Posterior vena cava (tissue), 2 donors: ENCODE measurements at places on chromosomes 3 and 15. TPM values are rescaled to one million over a fixed set of nuclear protein-coding genes. Genes with fewer than 3 reads are reported as not detected.
A peak's percentile ranks its signal among the peaks of the same experiment; 100 is the strongest.

Gene CELF6
- total RNA-seq, result 1.6 TPM

Gene SCG5
- total RNA-seq, result 5.6 TPM

Gene KCNMB2
- not detected for total RNA-seq

Gene ARHGAP31
- 26.5 TPM for total RNA-seq

Gene DPPA2
- total RNA-seq, result not detected

Gene ADAMTS7
- 6.7 TPM for total RNA-seq

Gene ITIH1
- 2.6 TPM for total RNA-seq

Gene SAMMSON
- 0.28 TPM for total RNA-seq

Gene LRRC3B
- not detected for total RNA-seq

Gene B3GALNT1
- 12.7 TPM for total RNA-seq

Gene ATP13A4
- 0.33 TPM for total RNA-seq

Gene SCG3
- 0.14 TPM for total RNA-seq

DNA sequence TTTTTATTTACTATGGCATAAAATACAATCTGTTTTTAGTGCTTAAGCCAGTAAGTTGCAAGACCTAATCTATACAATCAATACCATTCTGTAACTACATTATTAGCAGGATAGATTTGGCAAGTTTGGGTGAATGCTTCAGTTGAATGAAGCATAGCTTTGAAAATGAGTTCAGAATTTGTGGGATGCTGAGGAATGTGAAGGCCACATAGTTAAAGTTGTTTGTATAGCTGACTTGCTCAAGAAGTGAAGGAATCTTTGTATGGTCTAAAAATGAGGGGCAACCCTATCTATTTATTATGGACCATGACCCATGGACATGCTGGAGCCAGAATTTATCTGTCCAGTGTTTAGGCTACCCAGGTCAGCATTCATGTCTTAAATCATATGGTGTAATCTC is 58.5 kb downstream of the CRYBG3 start:
- DNase-seq, result no peak

GRCh38 chr3:67123914-67124313 is 125.8 kb downstream of the KBTBD8 start:
- no peak for DNase-seq

DNA sequence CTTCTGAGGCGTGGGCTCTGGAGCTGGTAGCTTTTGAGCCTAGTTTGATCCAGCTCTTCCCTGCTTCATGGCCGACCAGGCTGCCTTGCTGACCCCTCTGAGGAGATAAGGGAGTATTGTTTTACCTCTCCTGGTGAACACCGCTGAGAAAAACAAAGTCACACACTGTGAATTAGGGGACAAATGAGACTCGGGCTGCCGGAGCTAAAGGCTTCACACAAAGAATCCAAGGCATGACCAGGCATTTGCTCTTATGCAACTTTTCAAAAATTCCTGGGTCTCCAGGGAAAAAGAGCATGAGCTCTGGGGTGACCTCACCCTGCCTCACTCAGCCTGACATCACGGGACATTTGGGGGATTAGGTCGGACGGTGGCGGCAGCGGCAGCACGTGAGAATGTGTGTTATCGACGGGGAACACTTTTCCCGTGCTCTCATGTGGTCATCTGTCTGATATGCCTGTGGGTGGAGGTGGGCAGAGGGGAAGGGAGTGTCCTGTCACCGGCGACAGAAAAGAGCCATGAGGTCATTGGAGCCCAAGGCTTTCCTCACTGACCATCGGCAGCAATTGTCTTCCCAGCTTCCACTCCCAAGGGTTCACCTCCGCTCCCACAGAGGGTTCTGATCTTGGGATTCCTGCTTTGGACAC is 61.0 kb downstream of the TMEM44 start:
- peak; percentile 90 for DNase-seq

DNA sequence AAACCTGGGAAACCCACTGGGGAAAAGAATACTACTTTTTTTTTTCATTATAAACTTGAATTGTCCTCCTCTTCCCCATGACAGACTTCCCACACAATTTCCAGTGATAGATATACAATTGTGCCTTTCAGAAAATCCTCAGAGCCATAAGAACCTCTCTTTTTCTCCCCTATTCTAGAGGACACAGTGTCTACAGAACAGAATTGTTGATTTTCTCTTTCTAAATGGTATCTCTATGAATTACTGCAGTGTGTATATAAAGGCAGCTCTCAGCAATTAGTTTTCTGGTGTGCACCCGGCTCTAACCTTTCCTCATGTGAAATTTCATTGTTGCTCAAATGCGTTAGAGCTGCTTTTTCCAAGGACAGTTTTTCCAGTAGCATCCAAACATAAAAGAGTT is 430.1 kb downstream of the TUSC7 start:
- no peak for DNase-seq

- no peak for DNase-seq
Measured at GRCh38 chr15:45715528-45715927, 80.7 kb downstream of the SQOR start.

DNA sequence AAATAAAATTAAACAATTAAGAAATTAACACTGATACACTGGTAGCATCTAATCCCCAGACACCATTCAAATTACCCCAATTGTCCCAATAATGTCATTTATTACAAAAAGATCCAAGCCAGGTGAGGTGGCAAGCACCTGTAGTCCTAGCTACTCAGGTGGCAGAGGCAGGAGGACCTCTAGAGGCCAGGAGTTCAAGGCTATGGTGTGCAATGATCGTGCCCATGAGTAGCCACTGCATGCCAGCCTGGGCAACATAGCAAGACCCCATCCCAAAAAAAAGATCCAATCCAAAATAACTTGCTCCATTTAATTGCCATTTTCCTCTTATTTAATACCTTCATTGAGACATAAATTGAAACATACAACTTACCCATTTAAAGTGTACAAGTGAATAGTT is 17.8 kb downstream of the CSTA start:
- DNase-seq, result no peak

DNA sequence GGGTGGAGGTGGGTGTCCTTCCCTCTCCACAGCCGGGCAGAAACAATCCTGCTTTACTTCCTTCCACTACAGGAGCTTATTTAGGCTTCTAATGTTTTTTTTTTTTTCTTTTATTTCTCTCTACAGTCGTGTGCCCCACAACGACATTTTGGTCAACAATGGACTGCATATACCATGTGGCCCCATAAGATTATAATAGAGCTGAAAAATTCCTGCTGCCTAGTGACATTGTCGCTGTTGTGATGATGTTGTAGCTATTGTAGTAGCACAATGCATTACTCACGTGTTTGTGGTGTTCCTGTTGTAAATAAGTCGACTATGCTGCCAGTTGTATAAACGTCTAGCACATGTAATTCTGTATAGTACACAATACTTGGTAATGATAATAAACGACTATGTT is 153.7 kb downstream of the IL20RB start:
- no peak for DNase-seq

DNA sequence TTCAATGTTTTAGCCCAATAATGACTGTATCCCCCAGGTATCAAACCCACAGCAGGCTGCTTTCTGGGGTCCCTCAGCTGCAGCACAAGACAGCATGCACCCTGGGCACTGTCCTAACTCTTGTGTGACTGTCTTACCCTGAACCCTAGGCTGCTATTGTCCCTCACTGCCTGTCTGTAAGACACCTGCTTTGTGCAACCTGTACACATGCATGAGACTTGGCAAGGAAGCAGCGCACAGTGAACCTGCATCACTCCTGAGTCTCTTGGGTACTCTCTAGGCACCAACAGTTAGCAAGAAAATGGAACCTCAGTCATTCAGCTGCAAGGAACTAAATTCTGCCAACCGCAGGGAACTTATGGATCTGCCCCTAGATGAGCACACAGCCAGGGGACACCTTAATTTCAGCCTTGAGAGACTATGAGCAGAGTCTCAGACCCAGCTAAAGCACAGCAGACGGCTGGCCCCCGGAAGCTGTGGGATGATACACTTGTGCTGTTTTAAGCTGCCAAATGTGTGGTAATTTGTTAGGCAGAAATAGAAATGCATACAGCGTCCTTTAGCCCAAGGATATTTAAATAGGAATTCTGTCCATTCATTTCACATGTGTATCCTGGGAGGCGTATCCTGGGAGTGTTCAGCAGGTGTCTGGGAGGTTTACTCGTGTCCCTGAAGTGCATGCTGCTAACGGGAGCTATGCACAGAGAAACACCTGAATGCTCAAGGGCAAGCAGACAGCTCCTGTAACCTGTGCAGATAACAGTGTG is 223.8 kb downstream of the KLF13 start:
- no peak for DNase-seq

GRCh38 chr3:120160050-120160449 is 65.8 kb upstream of the GSK3B start:
- peak; percentile 89 for DNase-seq

- DNase-seq, result no peak
Measured at GRCh38 chr3:168248383-168249204, 152.9 kb upstream of the GOLIM4 start.

GRCh38 chr15:50138391-50138790 is 19.4 kb upstream of the ATP8B4 start:
- no peak for DNase-seq

DNA sequence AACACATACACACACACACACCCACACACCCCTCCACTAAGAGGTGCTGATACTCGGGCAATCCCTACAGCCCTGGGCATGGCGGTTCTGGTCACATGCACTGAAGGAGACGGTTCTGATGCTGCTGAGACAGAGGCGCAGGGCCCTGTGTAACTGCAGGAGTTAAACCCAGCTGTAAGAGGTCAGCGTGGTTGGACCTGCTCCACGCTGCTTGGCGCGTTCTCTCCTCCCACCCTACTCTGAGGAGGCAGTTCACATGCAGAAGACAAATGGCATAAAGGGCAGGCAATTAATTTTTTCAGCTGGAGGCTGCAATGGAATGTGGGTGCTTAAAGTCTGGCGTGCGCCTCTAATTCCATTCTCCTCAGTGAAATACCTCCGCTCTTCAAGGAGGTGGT is 35.2 kb downstream of the GRK7 start:
- DNase-seq, result no peak

DNA sequence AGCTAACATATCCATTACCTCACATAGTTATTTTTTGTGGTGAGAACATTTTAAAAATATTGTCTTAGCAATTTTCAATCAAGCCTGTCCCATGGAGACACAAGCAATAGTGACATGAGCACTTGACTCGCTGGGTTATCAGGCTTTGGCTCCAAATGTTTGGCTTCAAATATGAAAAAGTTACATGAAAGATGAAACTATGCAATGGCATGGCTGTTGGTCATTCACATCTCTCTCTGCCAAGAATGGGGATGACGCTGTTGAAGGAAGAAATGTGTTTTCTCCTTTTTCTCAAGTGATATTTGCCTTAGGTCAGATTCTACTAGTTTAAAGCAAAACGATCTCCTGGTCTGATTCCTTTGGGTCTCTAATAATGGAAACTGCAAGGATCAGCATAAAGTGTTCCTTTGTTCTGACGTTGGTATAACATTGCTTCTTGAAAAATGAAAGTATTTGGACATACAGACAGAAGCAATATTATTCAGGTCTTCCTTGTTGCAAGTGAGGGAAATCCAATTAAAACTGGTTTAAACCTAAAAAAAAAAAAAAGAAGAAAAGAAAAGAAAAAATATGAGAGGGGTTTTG is 71.2 kb downstream of the SSUH2 start:
- no peak for DNase-seq

- DNase-seq, result peak; percentile 72
Measured at GRCh38 chr15:65051266-65051665, 6.1 kb downstream of the SLC51B start.

GRCh38 chr3:135970506-135971116 is 5.1 kb downstream of the PPP2R3A start:
- DNase-seq, result no peak

- no peak for DNase-seq
Measured at GRCh38 chr3:196706731-196707130, 5.3 kb downstream of the CEP19 start.

GRCh38 chr3:158568784-158569183 is 2.2 kb upstream of the MLF1 start:
- no peak for DNase-seq

GRCh38 chr3:8629151-8630021 is 15.2 kb downstream of the SSUH2 start:
- DNase-seq, result peak; percentile 86

DNA sequence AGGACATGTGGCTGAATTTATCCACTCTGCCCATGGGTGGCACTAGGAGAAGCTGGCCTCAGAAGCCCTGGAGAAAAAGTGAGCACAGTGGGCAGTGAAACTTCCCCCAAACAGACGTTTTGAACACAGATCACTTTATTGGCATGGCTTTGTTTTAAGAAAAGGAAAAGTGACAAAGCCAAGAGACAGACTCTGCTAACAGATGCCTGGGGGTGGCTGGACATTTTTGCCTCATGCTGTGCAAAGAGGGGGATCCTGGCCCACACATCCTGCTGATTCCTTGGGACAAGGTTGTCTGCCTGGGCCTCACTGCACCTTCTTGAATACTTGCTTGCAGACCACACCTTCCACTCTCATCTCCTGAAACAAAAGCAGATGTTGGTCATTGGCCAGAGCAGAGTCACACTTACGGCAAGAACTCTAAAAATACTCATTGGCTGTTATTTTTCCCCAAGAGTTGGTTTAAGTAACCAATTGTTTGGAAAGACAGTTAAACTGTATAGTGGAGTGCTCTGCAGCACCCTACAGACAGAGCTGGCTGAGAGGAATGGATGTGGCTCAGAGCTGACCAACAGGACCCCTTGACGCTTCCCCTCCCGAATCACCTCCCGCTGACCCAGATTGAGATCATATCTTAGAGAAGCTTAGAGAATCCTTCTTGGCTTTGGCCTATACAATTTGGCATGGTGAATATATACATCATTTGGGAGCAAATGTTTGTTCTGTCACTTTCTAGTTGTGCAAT is 22.0 kb downstream of the RBP1 start:
- DNase-seq, result no peak

- no peak for DNase-seq
Measured at GRCh38 chr3:72995337-72995736, 1.3 kb upstream of the PPP4R2 start.

- DNase-seq, result no peak
Measured at GRCh38 chr3:61979638-61980037, 393.7 kb downstream of the FEZF2 start.

- no peak for DNase-seq
Measured at GRCh38 chr3:7144697-7145308, 283.9 kb downstream of the GRM7 start.

- no peak for DNase-seq
Measured at GRCh38 chr3:182978387-182978786, 2.0 kb downstream of the DCUN1D1 start.

GRCh38 chr15:88838667-88839066 is 35.4 kb downstream of the ACAN start:
- no peak for DNase-seq

GRCh38 chr3:52213901-52214300 is 11.5 kb downstream of the TLR9 start:
- DNase-seq, result no peak

DNA sequence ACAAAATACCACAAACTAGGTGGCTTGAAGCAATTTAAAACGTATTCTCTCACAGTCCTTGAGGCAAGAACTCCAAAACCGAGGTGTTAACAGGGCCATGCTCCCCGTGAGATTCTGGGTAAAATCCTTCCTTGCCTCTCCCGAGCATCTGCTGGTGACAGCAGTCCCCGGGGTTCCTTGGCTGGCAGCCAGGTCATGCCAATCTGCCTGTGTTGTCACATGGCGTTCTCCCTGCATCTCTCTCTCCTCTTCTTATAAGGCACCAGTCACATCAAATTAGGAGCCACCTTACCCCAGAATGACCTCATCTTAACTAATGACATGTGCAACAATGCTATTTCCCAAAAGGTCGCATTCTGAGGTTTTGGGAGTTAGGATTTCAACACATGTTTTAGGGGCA is 26.3 kb upstream of the LRRN1 start:
- no peak for DNase-seq
